ENCODE measurements at places on chromosomes 7 and 10.
A peak's percentile ranks its signal among the peaks of the same experiment; 100 is the strongest.

DNA sequence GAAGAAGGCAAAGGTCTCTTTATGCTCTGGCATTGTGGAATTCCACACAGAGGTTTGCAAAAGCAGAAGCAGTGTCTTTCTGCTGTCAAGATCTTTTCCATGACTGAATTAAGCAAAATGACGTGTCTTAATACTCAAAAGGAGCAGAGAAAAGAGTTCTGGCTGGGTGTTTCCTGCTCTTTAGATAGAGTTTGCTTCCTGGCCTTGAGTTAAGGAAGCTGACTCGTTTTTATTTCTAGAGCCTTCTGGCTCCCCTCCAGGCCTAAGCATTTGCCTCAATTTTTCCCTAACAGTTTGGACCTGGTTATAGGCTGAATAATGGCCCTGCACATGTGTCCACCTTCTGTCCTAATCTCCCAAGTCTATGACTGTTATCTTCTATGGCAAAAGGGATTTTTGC, 21.6 kb downstream of the TAS2R41 start:
- peak; percentile 90 for DNase-seq

DNA sequence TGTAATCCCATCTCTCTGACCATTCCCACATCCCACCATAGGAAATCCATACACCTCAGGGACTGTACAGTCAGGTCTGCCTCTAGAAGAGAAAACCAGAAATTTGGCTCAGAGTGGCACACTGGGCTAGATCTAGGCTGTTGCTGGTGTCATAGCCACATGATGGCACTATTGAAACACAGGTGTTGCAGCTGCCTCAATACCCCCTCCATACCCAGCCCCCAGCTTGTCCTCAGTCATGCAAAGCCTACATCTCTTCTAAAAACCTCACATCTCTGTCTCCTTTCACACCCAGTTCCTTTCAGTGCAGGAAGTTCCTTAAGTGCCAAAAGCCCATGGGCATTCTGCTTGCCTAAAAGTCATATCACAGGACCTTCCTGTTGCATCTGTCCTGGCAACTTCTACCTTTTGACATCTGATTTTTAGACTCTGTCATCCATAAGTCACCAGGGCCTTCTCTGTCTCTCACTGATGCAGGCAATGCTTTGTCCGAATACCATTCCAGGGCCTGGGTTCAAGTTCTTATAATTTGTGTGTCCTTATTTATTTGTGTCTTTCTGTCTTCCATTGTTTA, 27.0 kb upstream of the HIBADH start:
- DNase-seq: no peak

DNA sequence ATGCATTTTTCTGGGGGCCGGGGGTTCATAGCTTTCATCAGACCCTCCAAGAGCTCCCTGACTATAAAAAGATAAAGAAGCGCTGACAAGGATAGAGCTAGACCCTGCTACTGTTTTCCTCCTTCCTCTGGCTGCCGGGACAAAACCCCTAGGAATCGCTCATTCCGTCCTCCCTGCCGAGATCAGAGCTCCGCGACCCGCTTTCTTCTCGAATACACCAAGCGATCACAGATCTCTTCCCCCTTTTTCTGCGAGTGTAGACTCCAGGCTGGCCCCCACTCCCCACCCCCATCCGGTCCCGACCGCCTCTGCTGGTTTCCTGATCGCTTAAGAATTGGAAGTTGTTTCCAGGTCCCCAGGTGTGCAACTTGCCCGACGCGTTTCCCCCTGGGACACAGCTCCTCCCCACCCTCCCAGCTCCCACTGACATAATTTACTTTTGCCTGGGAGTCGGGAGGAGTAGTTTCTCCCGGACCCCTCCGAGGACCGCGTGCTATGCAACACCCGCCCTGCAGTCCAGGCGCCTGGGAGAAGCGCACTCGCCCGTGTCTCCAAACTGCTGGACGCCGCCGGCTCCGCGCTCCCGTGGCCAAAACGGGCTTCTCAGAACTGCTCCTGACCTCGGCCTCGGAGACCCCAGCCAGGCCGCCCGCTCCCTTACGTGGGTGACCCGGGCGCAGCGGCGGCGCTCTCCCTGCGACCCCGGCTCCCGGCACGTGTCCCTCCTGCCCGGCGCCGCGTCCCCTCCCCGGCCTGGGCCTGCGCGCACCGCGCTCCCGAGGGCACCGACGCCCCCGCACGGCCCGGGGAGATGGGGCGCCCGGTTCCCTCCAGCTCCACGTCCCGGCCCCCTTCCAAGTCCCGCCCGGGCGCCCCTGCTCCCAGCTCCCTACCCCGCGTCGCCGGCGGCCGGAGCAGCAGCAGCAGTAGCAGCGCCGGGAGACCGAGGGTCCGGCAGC, 552 bp downstream of the IL15RA start:
- peak; percentile 14 for DNase-seq

- peak; percentile 86 for DNase-seq
These were observed 7.5 kb downstream of the DYNC2I1 start for GRCh38 chr7:158863611-158864506.

DNA sequence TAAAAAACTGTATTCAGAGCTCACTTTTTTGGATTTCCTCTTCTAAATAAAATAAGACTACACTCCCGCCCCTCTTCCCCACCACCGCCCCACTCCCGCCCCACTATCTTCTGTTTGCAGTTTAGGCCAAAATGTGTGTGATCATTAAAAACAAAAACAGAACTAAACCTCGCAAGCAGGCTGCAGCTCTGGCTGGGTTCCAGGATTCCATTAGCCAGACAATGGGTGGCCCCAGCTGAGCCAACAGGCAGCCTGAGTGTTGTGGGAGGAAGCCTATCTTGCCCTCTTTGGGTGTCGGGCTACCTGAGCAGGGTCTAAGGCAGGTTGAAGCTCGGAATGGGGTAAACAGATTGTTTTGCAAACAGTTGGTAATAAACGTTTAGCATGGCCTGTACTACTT, 41.7 kb downstream of the ARL4A start:
- peak; percentile 38 for DNase-seq

Measured in umbilical cord (tissue), 2 donors.